Activated T-helper 1 cell treated with anti-CD3 and anti-CD28 coated beads, Interleukin-2, amount 50 U/mL, for 16 hours (primary cell): ENCODE measurements at places on chromosomes 7 and 10.

GRCh38 chr10:63760708-63761047 is 239.5 kb downstream of the REEP3 start:
- DNase-seq, result no peak

- DNase-seq, result no peak
These were observed 141.7 kb upstream of the COL1A2 start for GRCh38 chr7:94252971-94253370.

GRCh38 chr10:120414946-120415345 is 42.1 kb upstream of the PLPP4 start:
- DNase-seq, result no peak

- no peak for DNase-seq
These were observed 3.9 kb upstream of the IQUB start for GRCh38 chr7:123538189-123538714.

GRCh38 chr10:76874176-76874575 is 763.4 kb downstream of the KCNMA1 start:
- DNase-seq, result no peak

GRCh38 chr7:47453093-47454061 is 128.5 kb downstream of the TNS3 start:
- DNase-seq, result no peak

GRCh38 chr7:36037121-36037662 is 115.9 kb upstream of the EEPD1 start:
- DNase-seq, result no peak

- DNase-seq, result no peak
These were observed 12.3 kb upstream of the MYPN start for GRCh38 chr10:68096913-68097516.

- no peak for DNase-seq
These were observed 75.8 kb downstream of the PRKCQ start for GRCh38 chr10:6504296-6504695.

DNA sequence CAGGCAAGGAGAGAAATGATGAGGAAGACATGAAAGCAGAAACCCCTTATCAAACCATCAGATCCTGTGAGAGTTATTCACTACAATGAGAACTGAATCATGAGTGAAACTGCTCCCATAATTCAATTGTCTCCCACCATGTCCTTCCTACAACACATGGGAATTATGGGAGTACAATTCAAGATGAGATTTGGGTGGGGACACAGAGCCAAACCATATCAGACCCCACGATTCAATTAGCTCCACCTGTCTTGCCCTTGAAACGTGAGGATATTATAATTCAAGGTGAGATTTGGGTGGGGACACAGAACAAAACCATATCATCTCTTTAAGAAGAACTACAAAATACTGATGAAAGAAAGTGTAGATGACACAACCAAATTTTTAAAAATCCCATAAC is 128.9 kb downstream of the IMMP2L start:
- no peak for DNase-seq
